ENCODE measurements at places on chromosomes 5 and 9. TPM values are rescaled to one million over a fixed set of nuclear protein-coding genes. Genes with fewer than 3 reads are reported as not detected.

The AK8 gene
- polyA plus RNA-seq, result 1.9 TPM

The SAXO1 gene
- not detected for polyA plus RNA-seq

The TSSK1B gene
- not detected for polyA plus RNA-seq

The ZNF366 gene
- polyA plus RNA-seq, result 0.09 TPM

The PCDHB11 gene
- polyA plus RNA-seq, result not detected

The ORM1 gene
- not detected for polyA plus RNA-seq

The TRIM7 gene
- polyA plus RNA-seq, result 0.50 TPM

The ADGRD2 gene
- polyA plus RNA-seq, result not detected

The GOLGA2 gene
- 4.3 TPM for polyA plus RNA-seq
